ENCODE measurements at places on chromosomes 1 and 21. TPM values are rescaled to one million over a fixed set of nuclear protein-coding genes. Genes with fewer than 3 reads are reported as not detected.

- no peak for DNase-seq
Measured at GRCh38 chr1:84403347-84403746, 5.1 kb downstream of the DNASE2B start.

DNA sequence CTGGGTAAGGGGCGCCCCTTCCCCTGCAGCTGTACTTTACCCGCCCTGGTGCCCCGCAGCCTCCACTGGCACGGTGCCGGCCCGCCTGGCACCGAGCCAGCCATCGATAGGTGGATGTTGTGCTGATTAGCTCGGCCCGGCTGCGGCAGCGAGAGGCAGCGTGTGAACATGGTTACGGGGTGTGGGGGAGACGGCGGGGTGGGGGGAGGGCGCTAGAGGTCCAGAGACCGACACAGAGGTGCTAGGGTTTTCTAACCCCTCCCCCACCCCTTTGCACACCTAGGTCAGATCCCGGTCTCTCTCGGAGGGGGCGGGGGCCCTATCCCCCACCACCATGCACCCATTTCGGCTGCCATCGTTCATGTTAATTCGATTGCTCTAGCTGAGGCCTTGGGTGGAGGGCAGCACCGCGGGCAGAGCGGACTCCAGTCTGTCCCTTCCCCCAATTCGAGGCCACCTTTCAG lies 6.7 kb downstream of the EFNA4 start:
- no peak for DNase-seq

ZNF593OS gene
- 0.31 TPM for total RNA-seq

DNA sequence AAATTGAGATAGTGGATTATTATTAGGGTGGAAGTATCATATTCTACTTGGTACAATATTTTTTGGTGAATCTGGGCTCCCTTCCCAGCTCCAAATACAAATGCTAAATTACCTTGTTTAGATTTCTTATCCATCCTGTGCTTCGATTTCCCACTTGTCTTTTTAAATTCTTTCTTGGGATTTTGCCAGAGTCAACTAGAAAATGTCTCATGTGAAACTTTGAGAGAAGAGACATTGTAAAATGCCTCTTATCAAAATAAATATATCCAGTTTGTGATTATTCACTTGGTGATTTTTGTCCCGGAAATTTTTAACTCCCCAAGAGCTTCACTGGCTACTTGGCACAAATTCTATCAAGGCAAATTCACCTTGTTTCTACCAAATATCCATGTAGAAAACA lies 202.0 kb downstream of the FMN2 start:
- no peak for DNase-seq

ANKRD34A gene
- 0.22 TPM for total RNA-seq

GRCh38 chr1:35568975-35569395 lies 4.1 kb upstream of the TFAP2E start:
- DNase-seq: peak; percentile 81

HES3 gene
- total RNA-seq: not detected

- DNase-seq: no peak
Measured at GRCh38 chr1:230270185-230270558, 156.0 kb downstream of the PGBD5 start.

SYT2 gene
- total RNA-seq: 0.04 TPM

DNA sequence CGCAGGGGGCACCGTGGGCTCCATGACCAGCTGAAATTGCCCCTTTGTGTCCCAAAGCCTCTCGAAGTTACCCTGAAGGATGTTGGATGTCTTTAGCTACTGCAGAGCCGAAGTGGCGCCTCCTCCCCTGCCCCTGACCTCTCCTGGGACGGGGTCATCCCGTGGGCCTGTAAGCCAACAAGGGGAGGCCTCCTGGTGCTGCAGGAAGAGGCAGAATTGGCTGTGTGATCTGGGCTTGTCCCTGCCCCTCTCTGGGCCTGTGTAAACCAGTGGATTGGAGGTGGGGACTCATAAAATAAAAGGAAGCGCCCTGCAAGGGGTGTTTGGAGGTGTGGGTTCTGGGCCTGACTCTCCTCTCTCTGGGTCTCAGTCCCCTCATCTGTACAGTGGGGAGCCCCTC lies 2.1 kb upstream of the TAS1R2 start:
- DNase-seq: no peak

GRCh38 chr1:30524840-30525617 lies 198.4 kb downstream of the MATN1 start:
- no peak for DNase-seq

- DNase-seq: no peak
Measured at GRCh38 chr1:5099558-5099957, 445.1 kb downstream of the AJAP1 start.

MPL gene
- 0.09 TPM for total RNA-seq

Data from muscle of leg (tissue), 16 donors.